Smooth muscle cell of the coronary artery (primary cell): ENCODE measurements at places on chromosomes 11 and 22. TPM values are rescaled to one million over a fixed set of nuclear protein-coding genes. Genes with fewer than 3 reads are reported as not detected.

GAL3ST1 gene
- total RNA-seq, result not detected in 2 replicates

OR51V1 gene
- total RNA-seq, result not detected in 2 replicates

RASL10A gene
- total RNA-seq, result under 0.01 TPM in 1 of 2 replicates, not detected in the other

PMM1 gene
- total RNA-seq, result 25.5 and 26.2 TPM in 2 replicates

ROM1 gene
- total RNA-seq, result 6.7 and 8.4 TPM in 2 replicates

FDXACB1 gene
- total RNA-seq, result 1.2 and 1.7 TPM in 2 replicates

CASP12 gene
- not detected in 2 replicates for total RNA-seq

OR5B21 gene
- not detected in 2 replicates for total RNA-seq

DBX1 gene
- not detected in 2 replicates for total RNA-seq

GLYATL2 gene
- total RNA-seq, result 0.53 TPM in 1 of 2 replicates, not detected in the other

SLC17A6 gene
- not detected in 2 replicates for total RNA-seq

SCUBE1 gene
- total RNA-seq, result not detected in 2 replicates

PATE2 gene
- 0.15 TPM in 1 of 2 replicates, not detected in the other for total RNA-seq

OR8H3 gene
- not detected in 2 replicates for total RNA-seq

DNAJB7 gene
- not detected in 2 replicates for total RNA-seq

GGT5 gene
- 1.6 and 5.1 TPM in 2 replicates for total RNA-seq

APOL3 gene
- 5.3 and 32.9 TPM in 2 replicates for total RNA-seq

NNMT gene
- 782 and 1,011 TPM in 2 replicates for total RNA-seq

PNPLA5 gene
- not detected in 2 replicates for total RNA-seq

SYT13 gene
- total RNA-seq, result 1.7 TPM in 1 of 2 replicates, not detected in the other

SYT9 gene
- not detected in 2 replicates for total RNA-seq

SCO2 gene
- 0.12 and 1.2 TPM in 2 replicates for total RNA-seq

EFCAB6 gene
- 0.83 and 1.1 TPM in 2 replicates for total RNA-seq

SOX6 gene
- 0.12 and 8.0 TPM in 2 replicates for total RNA-seq

MYO7A gene
- 0.08 and 0.23 TPM in 2 replicates for total RNA-seq

VSIG10L2 gene
- total RNA-seq, result not detected in 2 replicates

PGA5 gene
- total RNA-seq, result 1.1 TPM in 1 of 2 replicates, not detected in the other

MMP7 gene
- not detected in 2 replicates for total RNA-seq

C11orf86 gene
- not detected in 2 replicates for total RNA-seq

GUCY1A2 gene
- total RNA-seq, result 0.59 and 0.75 TPM in 2 replicates

TRIM48 gene
- total RNA-seq, result not detected in 2 replicates

NAALAD2 gene
- total RNA-seq, result 0.08 and 0.35 TPM in 2 replicates
